Eye (tissue), 1 donor: ENCODE measurements at places on chromosomes 3 and 15.

DNA sequence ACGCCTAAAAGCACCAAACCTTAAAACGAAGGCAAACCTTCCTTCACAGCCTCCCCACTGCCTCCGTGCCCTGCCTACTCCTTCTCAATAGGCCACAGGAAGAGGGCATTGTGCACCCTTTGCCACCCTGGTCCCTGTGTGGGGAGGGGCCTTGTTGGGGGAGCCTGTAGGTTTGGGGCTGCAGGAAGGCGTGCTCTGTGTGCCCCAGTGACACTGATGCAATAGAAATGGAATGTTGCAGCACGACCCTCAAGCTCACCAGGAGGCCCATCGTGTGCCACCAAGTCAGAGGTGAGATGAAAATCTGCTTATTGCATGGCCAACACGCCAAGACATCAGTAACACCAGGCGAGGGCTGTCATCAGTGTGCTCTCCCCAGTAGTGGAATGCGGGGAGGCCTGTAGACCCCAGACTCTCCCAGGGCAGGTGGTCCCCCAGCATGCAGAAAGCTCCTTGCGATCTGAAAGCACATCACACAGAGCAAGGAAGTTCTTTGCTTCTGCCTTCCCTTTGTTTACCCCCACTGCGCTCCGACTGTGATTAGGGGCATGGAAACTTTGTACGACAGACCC is 86.2 kb downstream of the ASB7 start:
- no peak for DNase-seq

DNA sequence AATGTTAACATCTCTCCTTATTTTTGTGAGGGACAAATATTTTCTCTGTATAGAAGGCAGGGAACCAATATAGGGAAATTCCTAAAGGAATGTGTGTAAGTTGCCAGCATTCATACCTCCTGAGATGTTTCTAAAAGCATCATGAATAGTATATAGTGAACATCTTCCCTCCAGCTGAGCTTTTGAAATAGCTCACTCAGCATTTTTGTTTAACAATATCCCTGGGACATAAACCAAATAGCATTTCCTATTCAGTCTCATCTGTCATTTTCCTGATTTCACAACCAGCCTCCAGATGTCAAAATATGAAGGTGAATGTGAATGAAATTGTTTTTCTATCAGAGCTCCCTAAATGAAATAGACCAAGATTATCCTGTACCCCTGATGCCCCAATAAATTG is 137.2 kb downstream of the PPM1L start:
- DNase-seq: no peak

GRCh38 chr3:122298239-122298638 is 26.8 kb upstream of the CSTA start:
- no peak for DNase-seq

DNA sequence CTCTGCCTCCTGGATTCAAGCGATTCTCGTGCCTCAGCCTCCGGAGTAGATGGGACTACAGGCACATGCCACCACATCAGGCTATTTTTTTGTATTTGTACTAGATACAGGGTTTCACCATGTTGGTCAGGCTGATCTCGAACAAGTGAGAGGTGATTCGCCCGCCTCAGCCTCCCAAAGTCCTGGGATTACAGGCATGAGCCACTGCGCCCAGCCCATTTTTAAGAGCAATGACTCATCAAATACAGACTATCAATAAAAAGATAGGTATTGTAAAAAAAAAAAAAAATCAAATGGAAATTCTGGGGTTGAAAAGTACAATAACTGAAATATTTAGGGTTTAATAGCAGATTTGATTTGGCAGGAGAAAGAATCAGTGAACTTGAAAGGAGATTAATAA is 129.0 kb downstream of the TJP1 start:
- DNase-seq: no peak

DNA sequence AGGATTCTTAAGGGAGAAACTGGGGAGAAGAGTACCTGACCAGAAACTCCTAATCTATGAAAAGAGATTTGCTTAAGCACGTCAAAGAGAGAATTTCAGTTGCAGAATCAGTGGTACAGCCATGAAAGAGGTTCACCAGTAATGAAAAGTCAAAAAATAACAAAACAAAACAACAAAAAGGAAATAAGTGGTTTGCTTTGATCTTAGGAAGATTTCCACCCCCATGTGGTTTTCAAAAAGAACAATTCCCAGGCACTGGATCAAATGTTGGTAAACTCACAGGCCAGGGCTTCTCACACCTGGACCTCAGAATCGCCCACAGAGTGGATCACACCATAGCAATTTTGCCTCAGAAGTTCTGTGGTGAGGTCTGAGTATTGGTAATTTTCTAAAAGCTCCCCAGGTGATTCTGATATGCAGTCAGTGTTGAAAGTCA is 67.5 kb downstream of the TMEM39A start:
- no peak for DNase-seq

- DNase-seq: no peak
These were observed 52.5 kb upstream of the KCNMB2 start for GRCh38 chr3:178483704-178484103.

GRCh38 chr15:63243101-63243500 is 34.3 kb upstream of the APH1B start:
- DNase-seq: no peak

DNA sequence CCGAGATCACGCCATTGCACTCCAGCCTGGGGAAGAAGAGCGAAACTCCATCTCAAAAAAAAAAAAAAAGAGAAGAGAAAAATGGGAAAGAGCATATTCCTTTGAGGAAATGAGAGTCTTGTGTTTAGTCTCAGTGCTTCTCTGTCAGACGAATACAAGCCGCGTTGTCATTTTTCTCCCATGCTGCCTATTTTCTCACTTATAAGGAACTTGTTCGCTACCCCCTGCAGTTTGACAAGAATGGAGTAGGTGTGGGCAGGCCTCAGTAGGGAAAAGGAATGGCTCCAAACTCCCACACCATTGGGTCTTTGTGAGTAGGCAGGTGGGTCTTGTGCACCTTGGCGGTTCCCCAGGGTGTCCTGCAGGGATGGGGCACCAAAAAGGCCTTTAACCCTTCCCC is 6.5 kb downstream of the GPR160 start:
- DNase-seq: no peak

DNA sequence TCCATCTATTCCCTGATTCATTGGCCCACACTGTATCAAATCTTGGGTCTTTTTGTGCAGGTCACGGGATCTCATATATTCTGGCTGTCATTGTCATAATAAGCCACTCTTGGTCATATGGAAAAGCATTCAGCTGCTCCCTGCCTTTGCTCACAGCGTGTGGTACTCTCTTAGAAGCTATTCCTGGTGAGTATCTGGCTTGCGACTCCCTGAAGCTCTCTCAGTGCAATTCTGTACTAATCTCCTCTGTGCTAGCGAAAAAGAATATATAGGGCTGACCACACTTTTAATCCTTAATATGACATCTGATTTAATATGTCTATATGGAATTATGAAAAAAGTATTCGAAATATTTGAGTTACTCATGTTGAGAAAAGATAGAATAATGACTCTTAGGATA is 440.8 kb upstream of the GBE1 start:
- peak; percentile 27 for DNase-seq

DNA sequence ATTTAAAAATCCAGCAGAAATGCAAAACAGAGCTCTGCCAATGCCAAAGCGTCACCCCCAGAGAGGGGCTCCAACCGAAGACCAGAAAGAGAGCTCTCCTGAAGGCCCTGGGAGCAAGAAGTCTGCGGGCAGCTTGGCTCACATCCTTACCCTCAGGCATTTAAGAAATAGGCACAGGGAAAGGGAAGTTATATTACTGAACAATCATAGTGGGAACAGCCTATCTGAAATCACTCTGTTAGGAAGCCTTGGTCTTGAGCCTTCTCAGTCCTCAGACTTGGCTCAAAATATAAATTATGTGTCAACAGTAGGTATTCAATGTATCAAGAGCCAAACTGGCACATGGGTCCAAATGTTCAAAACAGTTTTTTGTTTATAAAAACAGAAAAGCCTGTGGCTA is 10.3 kb upstream of the PPARG start:
- DNase-seq: no peak

- no peak for DNase-seq
These were observed 634.8 kb upstream of the BCHE start for GRCh38 chr3:166472015-166472414.

DNA sequence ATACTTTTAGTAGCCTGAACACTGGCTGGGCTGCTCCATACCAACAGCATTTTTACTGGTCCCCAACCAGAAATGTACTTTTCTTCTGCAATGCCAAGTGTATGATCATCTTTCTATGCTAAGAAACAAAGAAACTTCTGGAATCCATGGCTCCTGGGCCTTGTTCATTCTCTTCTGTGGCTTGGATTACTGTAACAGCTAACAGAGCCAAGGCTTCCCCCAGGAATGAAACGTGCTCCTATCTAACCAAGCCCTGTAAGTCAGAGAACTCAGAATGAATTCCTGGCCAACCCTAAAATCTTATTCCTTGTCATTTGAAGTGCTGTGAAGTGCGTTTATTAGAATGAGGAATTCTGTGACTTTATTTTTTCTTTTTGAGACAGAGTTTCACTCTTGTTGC is 102.9 kb upstream of the RAD18 start:
- no peak for DNase-seq

- DNase-seq: no peak
These were observed 42.1 kb upstream of the SLC6A6 start for GRCh38 chr3:14360123-14360881.

DNA sequence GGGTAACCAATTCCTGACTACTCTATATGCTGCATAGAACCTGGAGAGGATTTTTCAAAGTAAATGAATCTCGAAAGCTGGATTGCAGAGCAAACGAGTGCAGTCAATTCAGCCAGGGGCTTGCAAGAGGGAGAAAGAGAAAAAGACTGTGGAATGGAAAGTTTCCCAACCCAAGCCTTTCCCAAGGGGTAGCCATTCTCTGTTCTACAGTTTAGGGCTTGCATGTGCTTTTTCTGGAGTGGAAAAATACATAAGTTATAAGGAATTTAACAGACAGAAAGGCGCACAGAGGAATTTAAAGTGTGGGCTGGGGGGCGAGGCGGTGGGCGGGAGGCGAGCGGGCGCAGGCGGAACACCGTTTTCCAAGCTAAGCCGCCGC is 511 bp upstream of the RARB start:
- no peak for DNase-seq

DNA sequence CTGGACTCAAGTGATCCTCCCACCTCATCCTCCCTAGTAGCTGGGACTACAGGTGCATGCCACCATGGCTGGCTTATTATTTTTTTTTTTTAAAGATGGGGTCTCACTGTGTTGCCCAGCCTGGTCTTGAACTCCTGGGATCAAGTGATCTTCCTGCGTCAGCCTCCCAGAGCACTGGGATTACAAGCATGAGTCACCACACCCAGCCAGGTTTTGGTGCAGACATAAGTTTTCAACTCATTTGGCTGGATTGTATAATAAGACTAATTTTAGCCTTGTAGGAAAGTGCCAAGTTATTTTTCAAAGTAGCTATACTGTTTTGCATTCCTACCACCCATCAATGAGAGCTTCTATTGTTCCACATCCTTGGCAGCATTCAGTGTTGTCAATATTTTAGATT is 32.1 kb downstream of the BUB1B start:
- DNase-seq: no peak

DNA sequence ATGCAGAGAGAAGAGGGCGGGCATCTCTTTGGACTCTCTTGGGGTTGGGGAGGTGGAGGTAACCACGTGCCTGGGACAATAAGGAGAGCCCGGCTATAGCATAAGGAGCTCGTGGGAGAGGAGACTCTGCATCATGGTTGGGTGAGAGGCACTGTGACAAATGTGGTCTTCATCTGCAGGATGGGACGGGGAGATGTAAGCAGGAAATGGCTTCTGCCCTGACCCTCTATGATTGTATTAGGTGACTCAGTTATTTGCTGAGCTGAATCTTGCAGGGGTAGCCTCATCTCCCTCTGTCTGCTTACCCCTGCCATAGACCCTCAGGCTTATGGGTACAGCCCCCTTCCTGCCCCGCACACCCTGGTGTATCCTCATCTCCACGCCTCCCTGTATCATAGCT is 48.7 kb downstream of the CORO2B start:
- no peak for DNase-seq

GRCh38 chr15:78838489-78838888 is 27.2 kb upstream of the ADAMTS7 start:
- DNase-seq: no peak
